NCI-H446 (cell line): ENCODE measurements at places on chromosomes 12 and 14.

DNA sequence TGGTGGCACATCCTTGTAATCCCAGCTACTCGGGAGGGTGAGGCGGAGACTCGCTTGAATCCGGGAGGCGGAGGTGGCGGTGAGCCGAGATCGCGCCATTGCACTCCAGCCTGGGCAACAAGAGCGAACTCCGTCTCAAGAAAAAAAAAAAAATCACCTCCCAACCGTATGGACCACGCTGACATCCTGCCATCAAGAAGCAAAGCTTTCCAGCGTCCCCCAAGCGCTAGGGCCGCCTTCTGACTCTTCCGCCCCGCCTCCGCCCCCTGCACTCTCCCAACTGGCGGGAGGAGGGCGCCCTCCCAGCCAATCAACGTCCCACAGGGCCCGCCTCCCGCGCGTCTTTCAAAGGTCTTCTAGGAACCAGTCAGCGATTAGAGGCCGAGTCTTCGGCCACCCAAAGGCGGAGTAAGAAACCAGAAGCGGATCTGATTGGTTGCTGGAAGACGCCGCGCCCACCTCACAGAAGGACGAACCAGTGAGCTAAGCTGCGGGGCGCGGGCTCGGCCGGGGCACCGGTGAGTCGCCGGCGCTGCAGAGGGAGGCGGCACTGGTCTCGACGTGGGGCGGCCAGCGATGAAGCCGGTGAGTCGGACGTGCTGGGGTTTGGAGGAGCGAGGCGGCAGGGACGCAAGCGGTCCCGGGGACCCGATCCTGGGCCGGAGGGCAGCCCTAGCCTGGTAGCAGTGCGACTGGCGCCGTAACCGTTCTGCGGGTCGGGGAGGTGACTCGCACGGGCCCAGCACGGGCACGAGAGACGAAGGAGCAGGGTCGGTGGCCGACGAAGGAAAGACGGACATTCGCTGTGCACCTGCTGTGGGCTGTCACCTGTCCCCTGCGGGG, at the start of gene CDKN3:
Gene CDKN3 (plus strand): TSS at position 515 of the 843 bp plus-strand sequence. CDS start 62 bp downstream, at position 577.
- DNase-seq = peak; percentile 99

GRCh38 chr12:52525661-52526499, 5.7 kb upstream of the KRT5 start:
- DNase-seq = no peak

DNA sequence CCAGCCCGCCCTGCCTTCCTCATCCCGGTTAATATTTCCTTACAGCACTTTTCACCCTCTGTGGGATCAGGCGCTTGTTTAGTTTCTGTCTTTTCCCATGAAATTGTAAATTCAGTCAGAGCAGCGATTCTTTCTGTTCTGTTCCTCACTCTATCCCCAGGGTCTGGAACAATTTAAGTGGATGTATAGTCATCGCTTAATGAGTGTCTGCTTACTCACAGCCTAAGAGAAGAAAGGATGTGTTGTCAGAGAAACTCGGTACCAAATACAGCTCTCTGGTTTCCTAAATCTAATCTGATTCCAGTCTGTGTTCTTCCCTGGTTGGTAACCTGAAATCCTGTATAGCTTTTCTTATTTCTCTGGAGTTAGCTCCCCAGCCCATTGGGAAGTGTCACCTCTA, 44.9 kb downstream of the FOS start:
- no peak for DNase-seq

DNA sequence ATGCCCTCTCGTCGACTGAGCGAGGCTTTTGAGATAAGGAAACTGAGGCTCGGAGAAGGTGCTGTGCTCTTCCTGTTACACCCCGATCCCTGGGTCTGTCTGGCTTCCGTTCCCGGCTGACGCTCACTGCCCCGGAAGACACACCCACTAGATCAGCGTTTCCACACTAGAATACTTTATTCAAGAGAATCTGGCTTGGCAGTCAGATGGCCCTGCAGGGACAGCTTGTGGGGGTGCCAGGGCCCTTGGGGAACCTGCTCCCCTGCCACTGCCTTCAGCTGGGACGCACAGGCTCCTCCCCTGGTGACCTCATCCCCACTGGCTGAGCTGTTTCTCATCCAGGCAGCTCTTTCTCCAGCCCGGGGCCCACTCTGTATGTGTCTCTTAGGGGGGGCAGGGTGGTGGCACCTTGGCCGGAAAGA, 13.7 kb downstream of the PGF start:
- DNase-seq = no peak

- no peak for DNase-seq
These were observed 37.7 kb downstream of the RAB35 start for GRCh38 chr12:120078868-120079267.

- no peak for DNase-seq
These were observed 201.2 kb upstream of the DDHD1 start for GRCh38 chr14:53354336-53354735.

- DNase-seq = no peak
These were observed 62.8 kb downstream of the DENND5B start for GRCh38 chr12:31528095-31528494.

- DNase-seq = no peak
These were observed 15.4 kb upstream of the ASIC1 start for GRCh38 chr12:50041962-50042361.

GRCh38 chr14:68755016-68755353, 37.9 kb downstream of the ZFP36L1 start:
- no peak for DNase-seq

GRCh38 chr12:10661338-10661737, 12.5 kb downstream of the STYK1 start:
- DNase-seq = no peak

- no peak for DNase-seq
These were observed 1.2 kb upstream of the FKBP4 start for GRCh38 chr12:2793561-2793960.

DNA sequence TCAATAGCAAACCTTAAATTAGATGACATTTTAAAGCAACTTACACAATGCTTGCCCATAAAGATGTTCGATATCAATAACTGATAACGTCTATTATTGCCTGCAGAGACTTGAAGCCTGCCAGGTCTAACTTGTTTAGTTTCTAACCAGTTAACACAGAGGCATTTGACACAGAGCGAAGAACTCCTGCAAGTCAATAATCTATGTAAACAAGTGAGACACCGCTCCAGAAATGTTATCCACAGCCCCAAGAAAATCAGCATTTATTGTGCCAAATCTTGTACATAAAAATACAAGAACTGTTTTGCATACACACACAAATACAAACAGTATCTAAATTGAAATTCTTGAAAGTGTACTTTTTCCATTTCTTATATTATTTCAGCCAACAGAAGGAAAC, 236.0 kb upstream of the DIO3 start:
- no peak for DNase-seq

GRCh38 chr12:94297096-94297699, 148.8 kb downstream of the PLXNC1 start:
- no peak for DNase-seq

GRCh38 chr12:13661005-13661887, 320.2 kb downstream of the GRIN2B start:
- peak; percentile 5 for DNase-seq

- no peak for DNase-seq
These were observed 6.6 kb downstream of the DCD start for GRCh38 chr12:54641554-54641953.
